ENCODE measurements at places on chromosomes 7 and 10. TPM values are rescaled to one million over a fixed set of nuclear protein-coding genes. Genes with fewer than 3 reads are reported as not detected.

ZNF716 gene
- not detected for total RNA-seq

MPP7 gene
- total RNA-seq = 19.0 TPM

HYAL4 gene
- total RNA-seq = not detected

SFRP5 gene
- total RNA-seq = not detected

SPRN gene
- 2.0 TPM for total RNA-seq

RBP4 gene
- total RNA-seq = not detected

MORN4 gene
- 31.4 TPM for total RNA-seq

ZDHHC6 gene
- 33.0 TPM for total RNA-seq

LRRTM3 gene
- not detected for total RNA-seq

OPN1SW gene
- total RNA-seq = not detected

TRIM50 gene
- total RNA-seq = not detected

STEAP4 gene
- total RNA-seq = not detected

MYL10 gene
- not detected for total RNA-seq

IRF5 gene
- not detected for total RNA-seq

PIK3CG gene
- total RNA-seq = not detected

HOGA1 gene
- total RNA-seq = not detected

GNGT1 gene
- total RNA-seq = not detected

CYTH3 gene
- 20.1 TPM for total RNA-seq

DNAJC1 gene
- 4.3 TPM for total RNA-seq

IFIT3 gene
- total RNA-seq = not detected

NUTM2E gene
- total RNA-seq = 0.86 TPM

DENND2A gene
- total RNA-seq = 64.7 TPM

CYP3A4 gene
- total RNA-seq = not detected

EBF3 gene
- total RNA-seq = 544 TPM

GPR26 gene
- 0.10 TPM for total RNA-seq

PTEN gene
- total RNA-seq = 61.2 TPM

FZD1 gene
- 4.9 TPM for total RNA-seq

RNF148 gene
- total RNA-seq = not detected

MBL2 gene
- total RNA-seq = not detected

SRGN gene
- total RNA-seq = not detected

LIPN gene
- total RNA-seq = not detected

All from glutamatergic neuron (in vitro differentiated cells).